ENCODE measurements at places on chromosomes 2 and 18. TPM values are rescaled to one million over a fixed set of nuclear protein-coding genes. Genes with fewer than 3 reads are reported as not detected.

Gene LIMS3
- 11.6 TPM for total RNA-seq

Gene ANKRD30B
- total RNA-seq, result 2.5 TPM

GRCh38 chr2:25590921-25591505, 82.4 kb downstream of the DTNB start:
- no peak for DNase-seq

- no peak for DNase-seq
Measured at GRCh38 chr18:7754725-7755181, 187.6 kb downstream of the PTPRM start.

DNA sequence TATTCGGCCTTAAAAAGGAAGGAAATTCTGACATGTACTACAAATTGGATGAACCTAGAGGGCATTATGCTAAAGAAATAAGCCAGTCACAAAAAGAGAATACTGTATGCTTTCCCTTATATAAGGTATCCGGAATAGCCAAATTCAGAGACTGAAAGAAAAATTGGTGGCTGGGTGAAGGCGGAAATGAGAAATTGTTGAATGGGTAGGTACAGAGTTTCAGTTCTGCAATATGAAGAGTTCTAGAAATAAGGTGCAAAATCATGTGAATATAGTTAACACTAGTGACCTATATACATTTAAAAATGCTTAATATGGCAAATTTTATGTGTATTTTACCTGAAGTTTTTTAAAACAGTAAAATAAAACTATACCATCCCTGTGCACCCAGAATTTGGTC, 43.1 kb downstream of the RMP24 start:
- no peak for DNase-seq

DNA sequence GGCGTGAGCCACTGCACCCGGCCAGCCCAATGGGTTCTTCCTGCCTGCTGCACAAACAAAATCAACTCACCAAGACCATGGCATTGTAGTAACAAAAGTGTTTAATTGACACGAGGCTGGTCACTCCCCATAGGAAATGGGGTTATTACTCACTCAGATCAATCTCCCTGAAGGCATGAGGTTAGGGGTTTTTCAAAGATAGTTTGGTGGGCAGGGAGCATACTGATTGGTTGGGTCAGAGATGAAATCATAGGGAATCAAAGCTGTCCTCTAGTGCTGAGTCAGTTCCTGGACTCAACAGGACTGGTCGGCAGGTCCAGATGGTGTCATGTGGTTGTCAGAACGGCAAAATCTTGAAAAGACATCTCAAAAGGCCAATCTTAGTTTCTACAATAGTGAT, 122.1 kb downstream of the TMEM17 start:
- DNase-seq, result no peak

DNA sequence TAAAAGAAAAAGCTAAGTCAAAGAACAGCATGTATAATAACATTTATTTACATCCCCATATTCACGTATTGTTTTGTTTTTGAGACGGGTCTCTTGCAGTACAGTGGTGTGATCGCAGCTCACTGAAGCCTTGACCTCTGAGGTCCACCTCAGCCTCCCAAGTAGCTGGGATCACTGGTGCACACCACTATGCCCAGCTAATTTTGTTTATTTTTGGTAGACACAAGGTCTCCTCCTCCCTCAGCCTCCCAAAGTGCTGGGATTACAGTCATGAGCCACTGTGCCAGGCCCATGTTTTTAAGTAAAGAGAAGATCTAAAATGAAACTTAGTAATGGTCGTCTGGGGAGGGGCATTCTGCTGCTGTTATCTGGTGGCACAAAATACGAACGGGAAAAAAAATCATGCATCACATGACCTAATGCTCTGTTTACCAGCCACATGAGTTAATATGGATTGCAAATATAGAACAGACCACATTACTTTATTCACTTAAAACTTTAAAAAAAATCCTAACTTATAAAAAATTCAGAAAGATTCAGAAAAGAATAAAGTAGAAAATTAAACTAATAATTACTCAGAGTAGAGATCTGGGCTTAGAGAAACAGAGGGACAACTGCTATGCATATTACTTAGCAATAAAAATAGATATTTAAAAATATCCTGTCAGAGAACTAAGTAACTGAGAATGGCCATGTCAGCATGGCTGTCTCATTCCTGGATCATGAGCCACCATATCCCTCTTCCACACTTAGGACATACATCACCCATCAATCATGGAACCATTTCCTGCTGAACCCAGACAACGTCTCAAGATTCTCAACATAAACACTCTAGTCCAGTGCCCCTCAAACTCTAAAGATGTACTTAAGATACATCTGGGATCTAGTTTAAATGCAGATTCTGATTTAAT, 7.3 kb downstream of the MMADHC start:
- no peak for DNase-seq

DNA sequence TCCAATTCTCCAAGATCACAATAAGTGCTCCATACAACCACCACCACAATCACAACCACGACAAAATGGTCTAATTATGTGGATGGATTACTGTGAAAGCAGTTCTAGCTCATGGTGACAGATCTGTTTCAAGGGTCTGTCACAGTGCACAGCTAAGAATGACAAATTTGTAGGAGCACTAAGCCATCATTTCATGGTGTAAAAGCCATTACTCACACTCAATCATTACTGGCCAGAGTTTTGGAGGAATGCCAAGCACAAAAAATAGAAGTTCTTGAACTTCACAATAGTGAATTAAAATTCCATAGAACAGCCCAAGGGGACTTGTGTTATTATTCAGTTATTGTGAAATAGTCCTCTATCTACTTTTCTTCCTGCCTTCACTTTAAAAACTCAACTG, 2.3 kb downstream of the CPS1 start:
- no peak for DNase-seq

Gene EFR3B
- total RNA-seq, result 1.2 TPM

Gene OXER1
- 25.0 TPM for total RNA-seq

DNA sequence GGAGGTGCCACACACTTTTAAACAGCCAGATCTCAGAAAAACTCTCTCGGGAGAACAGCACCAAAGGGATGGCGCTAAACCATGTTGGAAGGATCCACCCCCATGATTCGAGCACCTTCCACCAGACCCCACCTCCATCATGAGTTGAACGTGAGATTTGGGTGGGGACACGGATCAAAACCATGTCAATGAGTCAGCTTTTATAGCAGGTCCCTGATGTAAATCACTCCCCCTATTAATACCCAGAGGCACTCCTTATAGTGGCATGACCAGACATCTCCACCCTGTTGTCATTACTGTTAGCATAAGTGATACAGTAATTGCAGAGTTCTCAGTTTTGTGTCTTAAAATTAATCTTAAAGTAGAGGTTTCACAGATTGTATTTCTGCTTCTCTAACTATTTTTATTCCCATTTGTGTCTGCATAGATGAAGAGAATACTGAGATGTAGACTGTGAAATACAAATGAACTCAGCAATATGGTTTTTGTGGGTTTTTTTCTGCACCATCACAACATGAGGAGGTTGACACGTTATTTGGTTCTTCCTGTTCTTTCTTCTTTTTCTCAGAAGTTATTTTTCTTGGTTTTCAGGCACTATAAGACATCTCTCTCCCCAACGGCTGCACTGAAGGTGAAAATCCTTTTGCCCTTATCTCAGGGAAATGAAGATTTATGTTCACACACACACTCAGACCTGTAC, 218.2 kb downstream of the ARL4C start:
- no peak for DNase-seq

- DNase-seq, result no peak
Measured at GRCh38 chr2:37250869-37251740, 19.6 kb downstream of the NDUFAF7 start.

- no peak for DNase-seq
Measured at GRCh38 chr2:46802665-46803546, 112.7 kb downstream of the MCFD2 start.

GRCh38 chr2:165810418-165810817, 16.4 kb upstream of the GALNT3 start:
- DNase-seq, result no peak

Gene CRYGC
- not detected for total RNA-seq

Gene SPC25
- 6.6 TPM for total RNA-seq

GRCh38 chr2:96120991-96121390, 4.6 kb upstream of the ADRA2B start:
- DNase-seq, result no peak

GRCh38 chr2:43441195-43441594, 154.6 kb downstream of the THADA start:
- DNase-seq, result no peak
